ENCODE measurements at places on chromosomes 13 and 19. TPM values are rescaled to one million over a fixed set of nuclear protein-coding genes. Genes with fewer than 3 reads are reported as not detected.

- no peaks in the 10 kb centered on the region for H3K4me1 ChIP-seq
- no peaks in the 10 kb centered on the region for H3K36me3 ChIP-seq
- H3K27ac ChIP-seq: no peak overlapping the region
- no peak overlapping the region for H3K4me3 ChIP-seq
These were observed 767.7 kb downstream of the LIG4 start for GRCh38 chr13:107447591-107447990.

GRCh38 chr13:43545317-43545874, 241.4 kb downstream of the ENOX1 start:
- H3K27me3 ChIP-seq: no peaks in the 10 kb centered on the region
- H3K4me3 ChIP-seq: no peak overlapping the region
- no peaks in the 10 kb centered on the region for H3K36me3 ChIP-seq
- peaks cover 3% of the 10 kb centered on the region for H3K4me1 ChIP-seq

DNA sequence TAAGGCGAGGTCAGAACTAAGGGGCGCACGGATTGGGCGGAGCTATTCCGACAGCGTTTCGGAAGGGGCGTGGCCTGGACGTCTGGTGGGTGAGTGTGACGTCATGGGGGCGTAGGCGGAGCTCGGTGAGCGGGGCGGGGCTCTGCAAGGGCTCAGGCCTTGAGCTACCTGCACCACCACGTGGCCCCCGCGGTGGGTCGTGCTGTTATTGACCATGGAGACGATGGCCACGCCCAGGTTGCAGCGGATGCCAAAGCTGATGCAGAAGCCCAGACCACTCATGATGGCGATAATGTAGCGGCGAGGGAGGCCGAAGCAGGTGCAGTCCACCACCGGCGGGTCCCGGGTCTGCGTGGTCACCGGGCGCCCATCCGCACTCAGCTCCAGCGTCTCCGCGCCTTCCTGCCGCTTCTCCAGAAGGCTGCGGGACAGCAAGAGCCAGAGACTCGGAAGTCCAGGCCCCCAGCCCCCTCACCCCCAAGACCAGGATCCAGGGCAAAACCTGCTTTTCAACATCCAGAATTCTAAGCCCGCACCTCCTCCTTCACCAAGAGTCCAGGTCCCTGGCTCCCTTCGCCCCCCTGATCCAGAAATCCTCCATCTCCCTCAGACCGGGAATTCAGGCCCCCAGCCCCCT, 4.8 kb downstream of the SLC17A7 start:
- no peak overlapping the region for H3K27ac ChIP-seq
- H3K27me3 ChIP-seq: peaks cover 87% of the 10 kb centered on the region
- H3K4me3 ChIP-seq: no peak overlapping the region
- peaks cover 31% of the 10 kb centered on the region for H3K4me1 ChIP-seq
- no peaks in the 10 kb centered on the region for H3K36me3 ChIP-seq

Gene IZUMO4
- 10.5 TPM for total RNA-seq

Gene ADM5
- 2.6 TPM for total RNA-seq

Gene OR7G1
- total RNA-seq: not detected

Gene ZNF177
- 0.50 TPM for total RNA-seq

Gene FFAR1
- not detected for total RNA-seq

Gene RNF17
- not detected for total RNA-seq
